Endodermal cell (in vitro differentiated cells): ENCODE measurements at places on chromosomes 12 and 14. TPM values are rescaled to one million over a fixed set of nuclear protein-coding genes. Genes with fewer than 3 reads are reported as not detected.

Gene ARHGEF40
- total RNA-seq: 47.7 to 73.9 TPM (median 71.1 TPM) in 3 replicates

Gene TDRD9
- total RNA-seq: not detected in 3 replicates

Gene LAG3
- total RNA-seq: 0.63 to 1.9 TPM (median 1.2 TPM) in 3 replicates

Gene PKP2
- total RNA-seq: 62.5 to 80.5 TPM (median 73.1 TPM) in 3 replicates

Gene MEG3
- 5.0 and 5.3 TPM in 2 replicates for total RNA-seq

Gene FAM181A
- total RNA-seq: not detected in 3 replicates

Gene IPO4
- 51.1 to 59.6 TPM (median 56.3 TPM) in 3 replicates for total RNA-seq

Gene VRTN
- total RNA-seq: 96.3 and 108 TPM in 2 replicates

Gene ASCL1
- not detected in 2 replicates for total RNA-seq

Gene RAB21
- total RNA-seq: 44.8 to 56.8 TPM (median 51.2 TPM) in 3 replicates

Gene VSX2
- not detected in 2 replicates for total RNA-seq

Gene KRT73
- total RNA-seq: not detected in 2 replicates

Gene GALNT16
- total RNA-seq: 6.0 to 8.0 TPM (median 6.8 TPM) in 3 replicates

Gene TAC3
- 3.8 to 8.2 TPM (median 5.4 TPM) in 3 replicates for total RNA-seq

Gene SMCO2
- total RNA-seq: 1.0 TPM in 1 of 2 replicates, not detected in the other

Gene PSMA6
- total RNA-seq: 263 and 275 TPM in 2 replicates

Gene TTC9
- 9.6 to 12.6 TPM (median 11.6 TPM) in 3 replicates for total RNA-seq

Gene GPR137C
- 4.5 and 8.8 TPM in 2 replicates for total RNA-seq

Gene SLC22A17
- total RNA-seq: 74.6 to 89.0 TPM (median 88.9 TPM) in 3 replicates

Gene SLC39A5
- total RNA-seq: 2.3 to 3.4 TPM (median 3.2 TPM) in 3 replicates

Gene ARMH4
- 30.7 and 33.0 TPM in 2 replicates for total RNA-seq

Gene GPR68
- 0.25 to 0.38 TPM (median 0.31 TPM) in 3 replicates for total RNA-seq

Gene SIX4
- 4.9 to 14.2 TPM (median 5.6 TPM) in 3 replicates for total RNA-seq

Gene ZNF740
- total RNA-seq: 46.8 to 63.3 TPM (median 54.6 TPM) in 3 replicates

Gene LRRC10
- not detected in 3 replicates for total RNA-seq

Gene GYS2
- total RNA-seq: not detected in 2 replicates

Gene IFNG-AS1
- total RNA-seq: not detected in 3 replicates

Gene ZNF891
- total RNA-seq: 2.9 and 3.7 TPM in 2 replicates

Gene SAMD15
- total RNA-seq: 5.5 and 5.7 TPM in 2 replicates

Gene OR6C2
- not detected in 2 replicates for total RNA-seq

Gene ZDHHC22
- total RNA-seq: 1.7 and 1.9 TPM in 2 replicates

Gene KITLG
- total RNA-seq: 10.6 and 14.3 TPM in 2 replicates

Gene KRT72
- not detected in 3 replicates for total RNA-seq

Gene GRIP1
- 41.0 to 43.8 TPM (median 42.8 TPM) in 3 replicates for total RNA-seq

Gene DACT1
- 0.42 to 1.4 TPM (median 0.46 TPM) in 3 replicates for total RNA-seq

Gene DHH
- 0.15 to 0.54 TPM (median 0.34 TPM) in 3 replicates for total RNA-seq

Gene EEF1AKMT3
- 3.5 and 3.7 TPM in 2 replicates for total RNA-seq
